Activated naive CD4-positive, alpha-beta T cell treated with Interleukin-2 at 50 U/mL for 16 hours (primary cell): ENCODE measurements at places on chromosomes 5 and 9.
A peak's percentile ranks its signal among the peaks of the same experiment; 100 is the strongest.

DNA sequence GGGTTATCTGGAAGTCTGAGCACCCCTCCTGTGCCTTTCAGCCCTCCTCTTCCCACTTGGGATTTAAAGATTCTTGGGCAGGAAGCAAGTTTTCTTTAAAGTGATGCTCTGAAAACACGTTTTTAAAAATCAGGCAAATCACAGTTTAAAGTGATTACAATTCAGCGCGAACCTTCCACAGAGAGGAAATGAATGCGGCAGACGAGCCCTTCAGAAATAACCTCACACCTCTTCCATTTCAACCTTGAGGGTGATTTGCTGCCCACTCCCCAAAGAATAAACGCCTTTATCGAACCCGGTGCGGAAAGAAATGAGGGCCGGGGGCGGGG is 2.3 kb upstream of the EFNA5 start:
- no peak for DNase-seq

DNA sequence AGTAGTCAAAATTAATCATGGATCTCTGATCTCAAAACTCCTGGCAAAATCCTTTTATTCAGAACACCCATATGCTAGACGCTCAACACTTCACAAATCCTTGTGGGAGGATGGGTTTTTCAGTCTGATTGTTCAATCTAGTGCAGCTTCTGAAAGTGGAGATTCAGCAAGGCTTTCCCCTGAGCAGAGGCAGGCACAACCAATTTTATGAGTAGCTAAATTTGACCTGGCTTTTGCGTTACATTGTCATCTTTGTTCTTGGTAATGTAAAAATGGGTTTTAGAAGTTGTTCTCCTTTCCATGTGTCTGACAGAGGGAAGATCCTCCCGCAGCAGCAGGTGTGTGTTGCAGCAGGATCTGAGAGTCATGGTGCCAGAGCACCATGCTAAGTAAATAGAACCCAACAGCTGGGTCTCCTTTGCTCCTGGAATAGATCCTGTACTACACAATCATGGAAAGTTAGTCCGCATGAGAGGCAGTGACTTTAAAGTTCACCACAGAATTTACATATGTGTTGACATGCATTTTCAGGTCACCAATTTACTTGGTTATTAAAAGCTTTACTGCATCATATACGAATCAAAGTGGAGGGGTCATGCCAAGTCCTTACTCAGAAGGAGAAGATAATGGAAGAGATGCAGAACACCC is 70.1 kb upstream of the MEF2C start:
- no peak for DNase-seq

DNA sequence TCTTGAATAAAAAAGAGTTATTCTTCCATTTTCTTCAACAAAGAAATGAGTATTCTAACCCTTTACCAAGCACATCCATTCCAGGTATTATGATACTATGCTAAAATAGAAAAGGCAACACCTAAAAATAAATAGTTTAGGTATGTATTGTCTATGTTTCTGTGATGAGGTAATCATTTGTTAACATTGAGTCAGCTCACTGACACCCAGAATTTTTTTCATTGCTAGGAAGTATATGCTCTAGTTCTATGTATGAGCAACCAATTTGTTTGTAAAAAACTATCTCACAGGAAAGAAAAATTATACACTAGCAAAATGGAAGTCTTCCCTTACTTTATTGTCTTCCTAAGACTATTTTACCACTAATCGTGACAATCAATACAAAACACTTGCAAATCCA is 615.6 kb upstream of the GRIN3A start:
- DNase-seq = no peak

- DNase-seq = no peak
Observed at GRCh38 chr9:131874916-131875670, 135.2 kb upstream of the RAPGEF1 start.

DNA sequence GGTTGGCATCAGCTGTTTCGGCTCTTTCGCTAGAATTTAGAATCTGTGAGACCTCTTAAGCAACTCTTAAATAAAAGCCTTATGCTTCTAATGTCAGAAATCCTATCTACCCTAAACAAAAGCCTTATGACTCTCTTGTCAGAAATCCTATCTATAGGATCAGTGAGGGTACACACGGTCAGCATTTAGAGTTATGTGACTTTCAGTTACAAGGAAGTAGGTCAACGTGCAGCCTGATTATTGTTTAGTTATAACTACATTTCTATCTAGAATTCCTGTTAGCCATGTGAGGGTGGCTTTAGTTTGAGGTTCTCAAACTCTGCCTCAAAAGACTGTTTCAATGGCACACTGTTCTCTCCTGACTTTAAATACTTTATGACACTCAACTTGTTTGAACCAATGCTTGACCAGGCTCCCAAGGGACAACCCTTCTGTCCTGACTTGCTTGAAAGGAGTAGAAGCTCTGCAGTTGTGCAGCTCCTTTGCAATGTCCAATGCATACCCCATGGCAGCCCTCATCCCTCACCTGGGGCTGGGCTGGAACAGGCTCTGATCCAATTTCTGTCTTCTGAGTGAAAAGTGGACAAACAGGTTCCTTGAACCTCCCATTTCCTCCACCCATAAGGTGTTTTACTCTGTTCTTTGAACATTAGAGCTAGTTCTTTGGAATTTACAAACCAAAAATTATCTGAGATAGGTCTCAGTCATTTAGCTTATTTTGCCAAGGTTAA is 251.6 kb upstream of the PIK3R1 start:
- DNase-seq = no peak

DNA sequence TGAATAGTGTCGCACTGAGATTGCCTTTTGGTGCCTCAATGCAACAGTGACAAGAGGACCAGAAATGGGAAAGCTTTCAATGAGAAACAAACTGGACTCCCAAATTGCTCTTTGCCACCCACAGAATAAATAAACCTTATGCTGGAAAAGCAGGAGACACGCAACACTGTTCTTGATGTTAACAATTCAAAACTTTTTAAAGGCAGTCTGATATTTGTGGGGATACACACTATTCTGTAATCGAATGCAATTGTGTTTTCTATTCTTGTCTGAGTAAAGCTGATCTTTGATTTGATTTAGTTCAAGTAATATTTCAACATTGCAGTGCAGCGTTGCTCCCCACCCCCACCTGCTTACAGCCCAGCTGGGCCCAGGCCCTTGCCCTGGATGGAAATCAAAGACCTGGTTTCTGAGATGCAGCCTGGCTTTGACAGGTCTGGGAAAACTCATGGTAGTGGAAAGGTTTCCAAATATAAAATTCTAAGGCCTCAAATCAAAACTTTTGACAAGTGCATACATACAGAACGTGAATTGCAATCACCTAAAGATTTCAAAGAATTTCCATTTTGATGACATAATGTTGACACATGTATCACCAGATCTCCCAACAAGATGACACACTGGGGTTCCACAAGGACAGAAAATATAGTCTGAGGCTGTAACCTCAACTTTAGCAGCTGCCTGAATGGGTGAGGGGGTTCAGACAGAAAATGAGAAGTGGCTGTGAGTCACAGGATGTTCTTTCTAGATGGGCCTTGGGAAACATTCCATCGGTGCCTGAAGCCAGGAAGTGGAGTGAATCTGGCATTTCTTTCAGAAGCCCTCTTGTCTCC is 55.1 kb downstream of the ABCA1 start:
- no peak for DNase-seq

- DNase-seq = no peak
Observed at GRCh38 chr5:6476313-6476661, 27.6 kb downstream of the UBE2QL1 start.

DNA sequence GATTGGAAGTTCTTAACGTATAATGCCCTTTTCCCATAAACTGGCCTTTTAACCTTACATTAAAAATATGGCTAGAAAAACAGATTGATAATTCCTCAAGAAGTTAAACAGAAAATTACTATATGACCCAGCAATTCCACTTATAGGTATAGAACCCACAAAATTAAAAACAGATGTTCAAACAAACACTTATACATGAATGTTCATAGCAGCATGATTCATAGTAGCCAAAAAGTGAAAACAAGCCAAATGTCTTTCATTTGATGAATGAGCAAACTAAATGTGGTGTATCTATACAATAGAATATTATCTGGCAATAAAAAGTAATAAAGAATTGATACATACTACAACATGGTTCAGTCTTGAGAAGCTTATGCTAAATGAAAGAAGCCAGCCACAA is 35.5 kb downstream of the POU5F2 start:
- DNase-seq = no peak

- DNase-seq = no peak
Observed at GRCh38 chr5:76524101-76524835, 98.9 kb downstream of the F2RL2 start.

GRCh38 chr9:70135176-70135575 is 91.5 kb downstream of the MAMDC2 start:
- DNase-seq = no peak

GRCh38 chr5:113081091-113081839 is 104.7 kb downstream of the DCP2 start:
- no peak for DNase-seq

- DNase-seq = peak; percentile 72
Observed at GRCh38 chr9:34992376-34992951, 2.9 kb downstream of the DNAJB5 start.

DNA sequence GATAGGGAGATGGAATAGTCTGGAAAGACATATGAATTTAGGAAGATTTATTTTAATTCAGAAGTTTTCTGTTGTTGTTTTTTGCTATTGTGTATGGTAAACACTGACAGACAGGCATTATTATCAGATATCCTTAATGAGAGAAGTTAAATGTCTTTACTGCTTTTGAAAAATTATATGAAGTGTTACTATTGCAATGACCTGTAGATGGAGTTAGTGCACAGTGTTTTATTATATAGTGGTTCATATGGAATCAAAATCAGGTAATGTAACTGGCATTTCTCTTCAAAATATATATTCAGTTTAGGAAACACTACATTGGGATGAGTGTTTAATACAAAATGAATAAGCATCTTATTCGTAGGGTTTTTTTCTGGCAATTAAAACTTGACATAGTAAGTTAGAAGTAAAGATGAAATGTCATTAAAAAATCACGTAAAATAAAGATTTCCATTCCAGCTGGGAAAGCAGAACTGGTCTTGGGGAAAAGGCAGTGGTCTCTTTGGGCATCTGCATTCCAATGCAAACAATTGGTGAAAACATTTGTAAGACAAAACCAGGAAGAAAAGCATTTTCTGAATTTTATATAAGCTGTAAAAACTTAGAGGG is 3.9 kb downstream of the GABRA1 start:
- no peak for DNase-seq

DNA sequence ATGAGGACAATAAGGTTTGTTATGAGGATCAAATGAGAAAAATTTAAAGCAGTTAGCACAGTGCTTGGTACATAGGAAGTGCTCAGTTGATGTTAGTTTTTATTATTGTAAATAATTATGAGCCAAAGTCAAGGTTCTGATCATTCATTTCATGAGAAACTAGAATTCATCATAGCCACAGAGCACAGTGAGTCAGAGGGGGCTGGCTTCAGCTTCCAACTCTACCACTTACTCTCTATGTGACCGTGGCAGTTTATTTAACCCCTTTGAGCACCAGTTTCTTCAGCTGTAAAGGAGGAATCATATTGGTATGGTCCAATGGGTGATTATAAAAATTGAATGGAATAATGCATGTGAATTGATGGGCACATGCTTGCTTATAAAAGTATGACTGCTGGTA is 39.4 kb downstream of the KLHL3 start:
- peak; percentile 55 for DNase-seq

GRCh38 chr5:54113060-54113459 is 197.3 kb downstream of the ARL15 start:
- DNase-seq = no peak

GRCh38 chr5:73531356-73531755 is 33.1 kb downstream of the BTF3 start:
- DNase-seq = no peak

- DNase-seq = no peak
Observed at GRCh38 chr9:122212473-122213004, 16.2 kb downstream of the LHX6 start.

- DNase-seq = no peak
Observed at GRCh38 chr5:140627972-140628371, 5.0 kb downstream of the CD14 start.

- peak; percentile 9 for DNase-seq
Observed at GRCh38 chr9:21919377-21920362, 74.5 kb downstream of the CDKN2A start.

DNA sequence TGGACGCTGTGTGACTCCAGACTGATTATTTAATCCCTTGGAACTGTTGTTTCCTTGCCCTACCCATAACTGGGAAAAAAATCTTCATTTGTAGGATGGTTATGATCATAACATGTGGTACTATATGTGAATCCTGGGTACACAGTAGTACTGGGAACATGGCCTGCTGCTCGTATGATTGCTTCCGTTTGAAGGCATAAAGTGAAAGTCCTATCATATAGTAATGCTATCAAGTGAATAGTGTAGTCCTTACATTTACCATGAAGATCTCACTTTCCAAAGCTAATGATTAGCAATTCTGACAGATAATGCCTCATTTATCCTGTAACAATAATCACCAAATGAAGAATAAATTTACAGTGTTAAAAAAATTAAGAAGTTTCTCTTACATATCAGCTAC is 53.2 kb downstream of the MEF2C start:
- DNase-seq = no peak

GRCh38 chr5:171848486-171848885 is 62.9 kb downstream of the SMIM23 start:
- no peak for DNase-seq

GRCh38 chr5:54309691-54310432 is 511 bp downstream of the ARL15 start:
- DNase-seq = peak; percentile 38

DNA sequence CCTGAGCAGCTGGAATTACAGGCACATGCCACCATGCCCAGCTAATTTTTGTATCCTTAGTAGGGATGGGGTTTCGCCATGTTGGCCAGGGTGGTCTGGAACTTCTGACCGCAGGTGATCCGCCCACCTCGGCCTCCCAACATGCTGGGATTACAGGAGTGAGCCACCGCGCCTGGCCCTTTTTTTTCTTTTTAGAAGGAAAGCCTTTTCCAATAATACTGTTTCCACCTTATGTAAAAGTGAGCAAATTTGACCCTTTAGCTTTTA is 23.7 kb upstream of the F2R start:
- no peak for DNase-seq

DNA sequence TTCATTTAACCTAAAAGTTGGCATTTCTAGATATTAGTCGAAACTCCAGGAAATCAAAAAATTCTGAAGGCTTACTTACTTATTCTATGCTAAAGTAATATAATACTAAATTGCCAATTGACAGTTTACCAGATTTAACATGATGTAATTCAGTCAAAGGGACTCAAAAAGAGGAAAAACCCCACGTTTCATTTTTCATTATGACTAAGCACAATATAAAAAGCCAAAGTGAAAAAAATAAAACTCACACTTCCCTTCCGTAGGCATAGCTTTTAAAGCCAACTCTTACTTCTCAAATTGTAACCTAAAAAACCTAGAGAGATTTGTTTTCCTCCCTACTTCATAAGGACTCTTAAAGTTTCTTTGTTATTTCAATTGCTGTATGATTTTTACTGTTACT is 146.6 kb downstream of the RAPGEF6 start:
- no peak for DNase-seq

DNA sequence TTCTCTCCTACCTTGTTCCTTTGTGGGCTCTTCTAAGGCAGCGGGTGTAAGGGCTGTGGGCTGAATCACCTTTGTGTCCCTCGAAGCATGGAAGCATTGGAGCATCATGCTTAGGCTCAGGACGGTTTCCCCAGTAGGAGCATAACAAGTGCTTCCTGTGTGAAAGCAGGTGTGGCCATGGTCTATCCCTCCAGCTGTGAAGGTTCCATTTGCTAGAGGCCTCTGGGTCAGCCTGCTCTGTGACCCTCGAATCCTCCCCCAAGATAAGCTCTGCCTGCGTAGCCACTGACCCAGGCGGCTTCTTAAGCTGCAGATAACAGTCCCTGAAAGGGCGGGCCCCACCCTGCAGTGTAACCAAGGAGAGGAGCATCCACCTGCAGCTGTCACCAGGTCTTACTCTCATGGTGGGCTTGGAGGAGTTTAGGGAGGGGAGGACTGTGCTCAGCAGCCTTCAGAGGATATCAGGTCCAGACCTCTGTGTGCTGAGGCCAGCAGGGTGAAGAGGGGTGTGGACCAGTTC is 8.4 kb upstream of the NDST1 start:
- no peak for DNase-seq
